Type B pancreatic cell (in vitro differentiated cells): ENCODE measurements at places on chromosomes 3 and 15. TPM values are rescaled to one million over a fixed set of nuclear protein-coding genes. Genes with fewer than 3 reads are reported as not detected.
A peak's percentile ranks its signal among the peaks of the same experiment; 100 is the strongest.

SLC30A4 gene
- 7.2 and 12.5 TPM in 2 replicates for total RNA-seq

TRH gene
- total RNA-seq = 0.74 and 5.3 TPM in 2 replicates

CD86 gene
- total RNA-seq = not detected in 2 replicates

TMEM207 gene
- not detected in 2 replicates for total RNA-seq

CD276 gene
- 104 and 133 TPM in 2 replicates for total RNA-seq

CPNE9 gene
- 0.34 and 0.59 TPM in 2 replicates for total RNA-seq

ANKUB1 gene
- total RNA-seq = 0.82 TPM in 1 of 2 replicates, not detected in the other

ZPLD1 gene
- total RNA-seq = 1.5 and 10.0 TPM in 2 replicates

RASL12 gene
- 0.33 and 4.0 TPM in 2 replicates for total RNA-seq

CCK gene
- total RNA-seq = 1.3 and 17.7 TPM in 2 replicates

SAMMSON gene
- total RNA-seq = not detected in 2 replicates

- DNase-seq = no peak
Observed at GRCh38 chr3:176776622-176777175, 420.6 kb downstream of the TBL1XR1 start.

DNA sequence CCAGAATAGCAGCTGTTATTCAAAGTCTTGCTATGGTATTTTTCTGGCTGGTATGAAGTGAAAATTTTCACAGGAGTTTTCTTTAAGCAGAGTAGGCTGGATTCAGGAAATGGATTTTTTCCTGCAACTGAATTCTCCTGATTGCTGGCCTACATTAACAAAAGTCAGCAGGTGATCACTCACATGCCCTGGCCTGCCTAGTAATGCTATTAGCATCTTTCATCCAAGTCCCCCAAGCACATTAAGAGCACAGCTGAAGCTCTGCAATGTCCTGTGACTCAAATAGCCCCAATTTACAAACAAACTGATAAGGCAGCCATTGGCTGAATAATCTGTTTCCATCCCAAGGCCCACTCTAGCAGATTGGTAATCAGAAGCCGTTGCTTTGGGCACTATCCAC, 688.3 kb upstream of the LMCD1 start:
- no peak for DNase-seq

GRCh38 chr3:124787476-124788195, 57.4 kb downstream of the UMPS start:
- DNase-seq = no peak

- no peak for DNase-seq
Observed at GRCh38 chr15:37550360-37551024, 383.9 kb upstream of the TMCO5A start.

DNA sequence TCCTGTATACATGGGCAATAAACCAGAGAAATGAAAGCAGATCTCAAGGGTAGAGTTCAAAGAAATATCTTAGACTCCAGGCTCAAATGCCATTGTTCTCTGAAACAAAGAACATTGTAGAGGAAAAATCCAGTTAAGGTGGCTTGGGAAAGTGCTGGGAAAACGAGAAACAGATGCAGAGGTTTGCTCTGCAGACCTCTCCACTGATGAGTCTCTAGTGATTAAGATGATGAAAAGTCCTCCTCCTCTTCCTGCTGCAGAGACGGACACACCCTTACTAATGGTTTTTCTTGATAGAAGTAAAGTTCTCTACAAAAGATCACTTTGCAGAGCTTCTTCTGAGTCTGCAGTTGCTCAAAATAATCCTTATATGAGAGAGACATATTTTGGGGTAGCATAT, 264.7 kb downstream of the GABRG3 start:
- DNase-seq = no peak

DNA sequence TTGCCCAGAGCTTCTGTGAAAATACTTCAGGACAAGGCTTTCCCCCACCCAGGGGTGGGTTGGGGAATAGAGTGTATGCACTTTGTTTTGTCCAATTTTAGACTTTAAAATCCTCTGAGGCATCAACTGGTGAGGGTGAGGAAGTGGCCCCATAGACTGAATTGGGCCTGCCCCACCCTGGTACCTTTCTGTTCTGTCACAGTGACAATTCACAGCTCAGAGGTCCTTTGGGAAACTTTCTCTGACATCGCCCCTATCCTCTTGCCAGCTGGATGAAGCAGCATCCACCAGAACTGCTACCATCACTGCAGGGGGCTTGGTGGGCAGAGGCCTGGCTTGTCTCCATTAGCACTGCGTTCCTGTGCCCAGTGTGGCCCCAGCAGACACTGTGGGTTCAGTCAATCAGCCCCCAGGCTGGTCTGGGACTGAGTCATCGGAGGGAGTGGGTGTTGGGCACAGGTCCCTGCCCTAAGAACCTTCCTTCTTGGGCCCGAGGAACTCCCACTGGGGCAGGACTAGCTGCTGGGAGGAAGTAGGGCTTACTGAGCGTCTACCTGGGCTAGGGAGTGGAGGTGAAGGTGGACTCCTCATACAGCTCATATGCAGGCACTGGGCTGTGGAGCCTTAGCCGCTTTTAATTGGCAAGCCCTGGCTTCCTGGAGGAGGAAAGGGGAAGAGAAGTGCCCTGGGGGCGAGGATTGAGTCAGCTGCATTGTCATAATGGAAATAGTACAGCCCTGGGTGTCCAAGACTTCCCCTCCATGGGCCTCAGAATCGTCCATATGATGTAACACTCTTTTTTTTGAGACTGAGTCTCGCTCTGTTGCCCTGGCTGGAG, 1.5 kb upstream of the PPM1M start:
- no peak for DNase-seq

DNA sequence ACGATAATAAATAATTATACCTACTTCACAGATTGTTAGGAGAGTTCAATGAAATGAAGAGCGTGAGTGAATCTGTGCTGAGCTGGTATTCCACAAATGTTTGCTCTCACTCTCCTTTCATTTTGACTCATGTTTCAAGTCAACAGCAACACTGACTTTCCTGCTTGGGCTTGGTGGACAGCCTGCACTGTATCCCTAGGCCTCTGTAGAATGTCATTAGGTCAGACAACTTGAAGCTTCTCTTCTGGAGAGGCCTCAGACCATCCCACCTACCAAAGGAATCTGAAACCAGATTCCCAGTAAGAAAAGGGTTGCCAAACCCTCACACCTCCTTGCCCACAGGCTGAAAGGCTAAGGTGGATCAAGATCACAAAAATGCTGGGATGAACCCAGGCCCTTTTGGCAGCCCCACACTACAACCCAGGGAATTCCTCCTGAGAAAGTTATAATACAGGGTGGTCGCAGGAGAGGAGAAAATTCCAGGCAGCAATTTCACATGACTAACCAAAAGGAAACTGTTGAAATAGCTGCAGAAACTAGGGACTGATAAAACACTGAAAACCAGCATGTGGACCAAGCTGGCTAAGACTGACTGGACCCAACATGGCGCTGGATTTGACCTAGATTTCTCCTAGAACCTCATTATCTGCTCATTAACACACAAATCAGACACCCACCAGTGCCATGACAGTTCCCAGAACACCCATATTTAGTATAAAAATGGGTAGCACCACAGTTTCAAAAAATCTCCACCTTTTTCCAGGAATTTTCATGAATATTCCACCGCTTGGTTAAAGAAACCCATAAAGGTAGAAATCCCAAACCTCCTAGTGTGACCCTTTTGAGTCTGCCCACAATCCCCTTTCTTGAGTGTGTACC, 57.0 kb upstream of the ZNF148 start:
- DNase-seq = no peak

DNA sequence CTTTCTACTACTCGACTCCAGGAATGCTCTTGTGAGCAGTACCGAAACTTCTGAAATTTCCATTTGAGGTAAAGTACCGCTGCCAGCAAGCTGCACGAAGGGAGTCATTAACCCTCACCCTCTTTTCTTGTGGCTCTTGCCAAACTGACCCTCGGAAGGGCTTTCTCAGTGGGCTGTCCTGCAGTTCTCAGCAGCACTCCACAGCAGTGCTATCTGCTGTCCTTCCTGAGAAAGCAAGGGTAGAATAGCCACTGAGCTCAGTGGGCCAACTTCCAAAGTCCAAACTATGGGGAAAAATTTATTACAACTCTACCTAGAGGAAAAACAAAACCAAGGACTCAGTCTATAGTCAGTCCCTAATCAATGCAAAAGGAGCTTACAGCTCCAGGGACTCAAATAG, 38.5 kb upstream of the COL8A1 start:
- DNase-seq = no peak

- no peak for DNase-seq
Observed at GRCh38 chr15:63385911-63386531, 4.4 kb upstream of the CA12 start.

DNA sequence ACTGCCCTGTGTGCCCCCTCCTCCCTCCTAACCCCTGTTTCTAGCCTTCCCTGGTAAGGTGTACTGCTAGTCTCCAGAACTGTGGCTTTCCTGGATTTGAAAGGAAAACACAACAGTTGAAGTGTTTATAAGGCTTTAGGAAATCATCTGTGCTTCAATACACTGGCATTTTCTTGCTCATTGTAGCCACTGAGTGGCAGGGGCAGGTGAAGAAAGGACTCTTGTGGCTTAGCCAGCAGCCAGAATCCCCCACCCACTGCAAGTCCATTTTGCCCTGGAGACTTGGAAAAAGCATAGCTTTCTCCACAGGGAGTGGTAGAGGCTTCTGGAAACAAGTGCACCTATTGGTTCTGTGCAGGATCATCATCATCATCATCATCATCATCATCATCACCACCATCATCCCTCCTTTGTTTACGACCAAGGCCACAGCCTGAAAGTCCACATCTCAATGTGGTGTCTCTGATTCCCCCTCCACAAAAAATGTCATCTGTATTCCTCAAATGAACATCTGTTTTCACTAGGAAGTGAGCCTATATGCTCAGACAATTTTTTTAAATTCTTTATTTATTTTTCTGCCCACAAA, 33.4 kb downstream of the AQP9 start:
- no peak for DNase-seq

DNA sequence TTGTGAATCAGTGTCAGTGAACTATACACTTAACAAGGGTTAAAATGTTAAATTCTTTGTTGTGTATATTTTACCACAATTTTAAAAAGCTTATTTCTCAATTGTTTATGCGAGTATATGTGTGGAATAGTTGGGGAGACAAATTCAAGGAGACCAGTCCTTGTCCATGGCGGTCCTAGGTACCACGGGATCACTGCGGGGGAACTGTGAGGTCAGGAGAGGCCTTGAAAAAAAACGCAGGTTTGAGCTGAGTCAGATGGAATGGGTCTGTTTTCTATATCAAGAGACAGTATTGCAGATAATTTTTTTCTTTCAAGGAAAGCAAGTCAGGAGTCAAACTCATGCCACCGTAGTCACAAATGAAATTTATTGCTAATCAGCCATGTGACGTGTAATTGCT, 18.5 kb downstream of the IGF1R start:
- DNase-seq = no peak

GRCh38 chr15:40843885-40844695, at the start of gene SPINT1:
TSS of gene SPINT1 (plus strand) at chr15:40844048. CDS start at chr15:40844555, 507 bp downstream.
- no peak for DNase-seq

DNA sequence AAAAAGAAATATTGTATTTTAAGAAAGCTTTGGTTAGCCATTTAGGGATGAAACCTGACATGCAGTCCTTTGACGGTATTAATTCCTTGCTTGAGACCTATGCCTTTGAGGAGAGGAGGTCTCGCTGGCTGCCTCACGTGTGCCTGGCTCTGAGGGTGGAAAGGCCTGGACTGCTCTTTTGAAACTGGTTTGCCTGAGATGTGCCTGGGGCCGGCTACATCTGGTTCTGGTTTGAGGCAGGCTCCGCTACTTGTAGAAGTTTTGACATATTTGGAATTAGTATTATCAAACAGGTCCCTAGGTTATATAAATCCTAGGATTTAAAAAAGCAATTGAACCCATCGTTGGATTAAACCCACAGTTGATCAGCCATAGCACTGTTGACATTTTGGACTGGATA, 6.5 kb downstream of the NISCH start:
- no peak for DNase-seq

DNA sequence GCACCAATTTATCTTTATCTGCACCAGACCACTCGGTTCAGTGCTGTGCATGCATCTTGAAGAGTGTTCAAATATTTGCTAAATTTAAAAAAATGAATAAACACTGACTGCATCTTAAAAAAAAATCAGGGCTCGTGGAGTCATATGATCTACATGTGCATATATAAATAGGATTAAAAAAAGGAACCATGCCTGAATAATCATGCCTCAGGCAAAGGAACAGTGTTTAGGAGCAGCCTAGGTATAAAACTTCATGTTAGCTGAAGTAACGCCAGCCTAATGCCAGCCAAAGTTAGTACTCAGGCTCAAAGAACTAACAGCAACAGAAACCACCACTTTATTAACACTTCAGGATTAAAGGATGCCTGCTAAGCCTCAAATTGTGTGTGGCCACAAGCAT, 9.5 kb downstream of the ABCC5 start:
- DNase-seq = no peak

DNA sequence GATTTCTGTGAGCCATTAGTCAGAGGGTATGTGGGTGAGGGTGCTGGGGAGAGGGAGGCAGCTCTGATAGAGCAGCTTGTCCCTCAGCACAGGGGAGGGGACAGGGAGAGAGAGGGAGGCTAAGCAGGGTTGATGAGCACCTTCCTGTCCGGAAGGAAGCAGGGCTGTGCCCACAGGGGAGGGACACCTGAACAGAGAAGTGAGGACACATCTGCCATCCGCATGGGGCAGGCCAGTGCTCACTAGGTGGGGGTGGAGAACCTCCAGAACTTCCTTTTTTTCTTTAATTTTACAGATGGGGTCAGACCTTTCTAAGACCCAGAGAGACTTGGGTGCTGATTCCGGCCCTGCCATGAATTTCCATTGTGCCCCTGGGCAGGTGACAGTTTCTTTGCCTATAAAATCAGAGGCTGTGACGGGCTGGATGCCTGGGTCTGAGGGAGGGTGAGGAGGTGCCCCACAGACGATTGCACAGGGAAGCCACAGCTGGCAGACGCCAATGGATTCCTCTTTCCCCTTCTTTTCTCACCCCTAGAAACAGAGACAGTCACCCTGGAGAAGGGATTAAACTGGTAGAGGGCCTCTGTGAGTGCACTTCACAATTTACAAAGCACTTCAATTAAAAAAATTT, 4.1 kb upstream of the TGM5 start:
- peak; percentile 40 for DNase-seq

DNA sequence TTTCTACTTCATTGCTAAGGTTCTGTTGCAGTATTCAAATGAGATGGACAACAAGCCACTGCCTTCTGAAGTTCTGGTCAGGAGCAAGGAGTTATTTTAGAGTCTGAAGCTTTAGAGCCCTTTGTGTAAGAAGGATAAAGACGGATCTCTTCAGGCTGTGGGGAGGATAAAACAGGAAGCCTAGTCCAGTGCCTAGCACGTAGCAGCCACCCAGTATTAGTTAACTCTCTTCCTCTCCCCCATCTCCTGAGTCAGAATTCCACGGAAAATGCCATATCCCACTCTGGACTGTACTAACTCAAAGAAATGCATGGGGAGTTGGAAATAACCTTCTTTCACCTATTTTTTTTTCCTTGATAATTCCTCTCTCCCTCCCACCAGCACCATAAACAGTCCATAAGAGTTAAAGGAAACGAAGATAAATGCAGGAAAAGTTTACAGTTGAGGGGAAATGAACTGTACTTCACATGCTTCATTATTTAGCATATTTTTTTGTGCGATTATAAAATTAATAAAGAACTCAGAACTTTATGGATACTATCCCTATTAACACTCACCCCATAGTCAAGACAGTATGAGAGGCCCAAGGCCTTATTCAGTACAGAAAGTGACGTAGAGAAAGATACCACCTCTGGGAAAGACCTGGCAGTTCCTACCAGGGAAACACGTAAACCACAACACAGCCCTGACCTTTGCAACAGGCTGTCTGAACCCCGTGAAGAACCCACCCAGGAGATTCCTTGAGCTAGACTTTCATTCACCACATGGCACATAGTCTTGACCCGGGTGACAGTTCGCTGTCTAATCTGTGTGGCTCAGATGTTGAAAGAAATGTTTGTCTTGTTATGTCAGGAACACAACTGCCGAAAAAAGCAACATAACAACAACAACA, 9.2 kb downstream of the IGF2BP2 start:
- no peak for DNase-seq
